ENCODE measurements at places on chromosomes 1 and 21.

- no peak for DNase-seq
These were observed 882 bp upstream of the FCAMR start for GRCh38 chr1:206971029-206971655.

- DNase-seq: no peak
These were observed 22.7 kb upstream of the ZNF436 start for GRCh38 chr1:23392125-23392855.

- no peak for DNase-seq
These were observed 1.8 kb upstream of the TFF2 start for GRCh38 chr21:42352441-42353095.

DNA sequence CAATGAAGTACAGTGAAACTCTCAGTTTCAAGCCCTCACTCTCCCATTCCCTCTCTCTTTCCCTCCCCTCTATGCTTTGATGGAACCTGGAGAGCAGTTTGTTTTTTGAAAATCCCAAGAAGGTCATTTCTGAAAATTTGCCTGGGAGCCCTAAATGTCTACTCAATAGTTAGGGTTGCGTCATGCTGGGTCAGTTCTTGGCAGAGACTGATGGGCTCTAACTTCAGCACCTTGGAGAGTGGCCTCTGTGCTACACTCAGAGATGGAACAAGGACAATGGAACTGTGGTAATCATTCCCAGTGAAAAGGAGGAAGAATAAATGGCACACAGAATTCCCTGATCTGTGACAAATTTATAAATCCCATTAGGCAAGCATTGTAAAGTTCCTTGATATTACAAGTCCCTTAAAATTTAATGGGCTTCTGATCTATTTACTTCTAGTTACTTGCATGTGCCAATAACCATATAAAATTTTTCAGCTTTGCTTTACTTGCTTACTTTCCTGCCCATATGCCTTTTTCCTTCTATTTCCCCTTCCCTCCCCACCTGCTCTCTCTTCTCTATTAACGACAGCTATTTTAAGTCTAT lies 182.9 kb upstream of the KCND3 start:
- peak; percentile 14 for DNase-seq

GRCh38 chr21:45293220-45293725 lies 5.6 kb upstream of the POFUT2 start:
- peak; percentile 31 for DNase-seq

DNA sequence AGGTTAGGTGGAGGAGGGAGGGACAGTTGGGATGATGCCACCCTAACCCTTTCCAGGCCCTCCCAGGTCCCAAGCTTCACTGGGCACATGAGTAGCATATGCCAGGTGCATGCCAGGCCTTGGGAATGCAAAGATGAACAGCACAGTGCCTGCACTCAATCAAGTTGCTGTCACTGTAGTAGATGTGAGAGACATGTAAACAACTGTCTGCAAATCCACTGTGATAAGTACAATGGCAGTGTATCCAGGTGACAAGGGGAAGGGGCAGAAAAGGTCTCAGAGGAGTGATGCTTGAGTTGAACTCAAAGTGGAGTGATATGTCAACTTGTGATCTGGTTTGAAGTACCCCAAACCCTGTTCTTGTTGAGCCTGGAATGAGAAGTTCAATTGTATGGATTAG lies 49.5 kb upstream of the LRRN2 start:
- no peak for DNase-seq

- no peak for DNase-seq
These were observed 10.4 kb downstream of the FGR start for GRCh38 chr1:27624467-27625178.

DNA sequence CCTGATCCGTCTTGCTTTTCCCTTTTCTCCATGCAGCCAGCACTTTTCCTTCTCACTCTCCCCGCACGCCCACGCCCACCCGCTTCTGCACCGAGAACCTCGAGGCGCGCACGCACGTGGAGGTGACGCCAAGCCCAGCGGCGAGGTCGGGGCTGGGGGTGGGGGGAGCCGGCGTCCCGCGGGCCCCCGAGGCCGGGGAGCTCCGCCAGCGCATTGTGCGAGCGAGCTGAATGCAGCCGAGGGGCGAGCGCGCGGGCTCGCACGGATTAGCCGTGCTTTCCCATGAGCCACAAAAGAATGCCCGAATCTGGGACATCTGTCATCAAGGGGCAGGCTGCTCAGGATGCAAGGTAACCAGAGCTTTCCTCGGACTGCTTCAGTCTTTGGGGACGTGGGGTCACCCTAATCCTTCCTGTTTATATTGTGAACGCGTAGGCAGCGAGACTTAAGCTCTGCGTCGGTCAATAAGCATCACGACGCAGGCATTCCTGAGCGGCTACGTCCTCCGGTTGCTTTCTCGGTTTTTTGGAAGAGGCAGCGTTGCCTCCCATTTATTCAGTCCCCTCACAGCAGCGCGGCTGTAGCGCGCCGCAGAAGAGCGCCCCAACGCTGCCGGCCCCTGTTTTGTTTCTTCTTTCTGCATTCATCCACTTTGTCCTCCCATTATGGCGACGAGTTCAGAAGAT lies 67.3 kb upstream of the AKT3 start:
- DNase-seq: peak; percentile 51

GRCh38 chr1:241235256-241235897 lies 121.6 kb downstream of the RGS7 start:
- no peak for DNase-seq

DNA sequence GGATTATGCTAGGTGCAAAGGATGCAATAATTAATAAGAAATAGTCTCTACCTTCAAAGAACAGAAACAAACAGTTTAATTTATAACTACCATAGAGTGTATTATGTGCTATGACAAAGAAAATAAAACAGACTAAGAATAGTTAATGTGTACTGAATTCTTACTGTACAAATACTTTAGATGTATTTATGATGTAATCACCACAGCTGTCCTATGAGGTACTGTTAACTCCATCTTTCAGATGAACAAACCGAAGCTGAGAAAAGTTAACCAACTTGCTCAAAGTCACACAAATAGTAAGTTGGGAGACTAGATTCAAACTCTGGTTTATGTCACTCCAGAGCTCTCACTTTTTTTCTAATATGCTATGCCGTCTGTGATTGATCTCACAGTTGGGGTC lies 77.0 kb upstream of the FGGY start:
- no peak for DNase-seq

DNA sequence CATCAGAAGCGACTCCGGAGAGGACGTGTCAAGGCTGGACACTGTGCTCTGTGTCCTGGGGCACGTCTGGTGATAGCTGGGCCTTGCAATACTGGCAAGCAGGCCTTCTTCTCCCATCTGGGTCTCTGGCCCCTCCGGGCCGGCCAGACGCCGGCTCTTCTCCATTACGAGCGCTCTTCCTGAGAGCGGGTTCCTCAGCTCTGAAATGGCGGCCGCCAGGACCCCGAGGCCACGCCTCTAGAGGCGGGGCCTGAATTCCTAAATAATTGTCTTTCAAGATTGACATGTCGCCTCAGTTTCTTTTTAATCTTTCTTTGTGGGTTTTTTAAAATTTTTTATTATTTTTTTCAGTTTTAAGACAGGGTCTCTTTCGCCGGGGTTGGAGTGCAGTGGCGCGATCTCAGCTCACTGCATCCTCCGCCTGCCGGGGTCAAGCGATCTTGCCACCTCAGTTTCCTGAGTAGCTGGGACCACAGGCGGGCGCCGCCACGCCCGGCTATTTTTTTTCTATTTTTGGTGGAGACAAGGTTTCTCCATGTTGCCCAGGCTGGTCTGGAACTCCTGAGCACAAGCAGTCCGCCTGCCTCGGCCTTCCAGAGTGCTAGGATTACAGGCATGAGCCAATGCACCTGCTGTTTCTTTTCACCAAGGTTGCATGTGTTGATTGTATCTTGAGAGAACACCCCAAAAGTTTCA lies 9.2 kb downstream of the RNF2 start:
- no peak for DNase-seq

- DNase-seq: no peak
These were observed 179.9 kb downstream of the VPS13D start for GRCh38 chr1:12409681-12410080.

DNA sequence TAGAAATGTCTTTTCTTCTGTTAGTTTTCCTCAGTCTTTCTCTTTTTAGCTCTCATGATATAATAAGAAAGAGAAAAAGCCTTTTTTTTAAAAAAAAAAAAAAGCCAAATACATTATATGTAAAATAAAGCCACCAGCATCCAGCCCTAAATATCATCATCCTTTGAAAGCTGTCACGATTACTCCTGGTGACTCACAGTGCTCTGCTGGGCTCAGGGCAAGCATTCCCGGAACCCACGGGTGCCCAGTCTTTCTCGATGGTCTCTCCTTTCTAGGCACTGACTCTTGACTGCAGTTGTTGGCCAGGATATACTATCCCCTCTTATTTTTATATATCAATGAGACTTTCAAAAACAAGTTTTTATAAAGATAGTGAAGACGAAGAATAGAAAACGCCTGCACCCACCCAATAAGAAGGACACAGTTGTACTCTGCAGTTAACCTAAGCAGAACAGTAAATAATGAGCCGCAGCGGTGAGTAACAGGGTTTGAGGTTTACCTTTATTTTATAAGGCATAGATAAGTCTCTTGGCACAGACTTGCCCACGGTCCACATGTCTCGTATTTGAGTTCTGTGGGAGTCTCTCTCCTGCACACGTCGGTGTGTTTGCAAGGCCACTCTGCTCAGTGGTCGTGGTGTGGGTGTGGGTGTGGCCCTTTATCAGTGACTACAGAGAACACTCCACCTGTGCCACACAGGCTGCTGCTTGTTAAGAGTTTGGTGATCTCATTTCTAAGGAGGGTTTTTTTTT lies 15.7 kb upstream of the MX2 start:
- no peak for DNase-seq
